Activated CD8-positive, alpha-beta memory T cell treated with anti-CD3 and anti-CD28 coated beads, Interleukin-2, amount 50 U/mL, for 4 hours (primary cell): ENCODE measurements at places on chromosomes 6 and 20.

- no peak for DNase-seq
Measured at GRCh38 chr20:52971498-52972189, 514 bp upstream of the TSHZ2 start.

DNA sequence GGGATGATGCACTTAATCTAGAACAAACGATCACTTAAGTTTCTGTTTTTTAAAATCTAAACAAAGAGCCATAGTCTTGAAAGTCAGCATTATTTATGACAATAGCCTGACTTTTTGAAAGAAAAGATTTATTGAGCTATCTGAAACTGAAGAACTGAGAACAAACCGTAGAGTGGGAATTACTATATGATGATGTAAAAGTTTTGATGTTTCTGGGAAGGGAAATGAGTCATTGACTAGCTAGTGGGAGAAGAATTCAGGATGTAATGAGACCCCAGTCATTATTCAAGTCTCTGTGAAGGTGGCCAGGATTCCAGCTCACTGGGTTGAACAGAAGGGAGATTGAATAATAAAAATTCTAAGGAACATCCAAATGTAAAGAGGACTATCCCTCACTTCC, 83.4 kb upstream of the FABP7 start:
- no peak for DNase-seq

GRCh38 chr6:122694075-122694474, 83.9 kb downstream of the PKIB start:
- DNase-seq, result no peak

GRCh38 chr6:101578306-101578705, 184.8 kb downstream of the GRIK2 start:
- no peak for DNase-seq

- DNase-seq, result no peak
Measured at GRCh38 chr6:165568326-165568725, 94.7 kb downstream of the PDE10A start.

DNA sequence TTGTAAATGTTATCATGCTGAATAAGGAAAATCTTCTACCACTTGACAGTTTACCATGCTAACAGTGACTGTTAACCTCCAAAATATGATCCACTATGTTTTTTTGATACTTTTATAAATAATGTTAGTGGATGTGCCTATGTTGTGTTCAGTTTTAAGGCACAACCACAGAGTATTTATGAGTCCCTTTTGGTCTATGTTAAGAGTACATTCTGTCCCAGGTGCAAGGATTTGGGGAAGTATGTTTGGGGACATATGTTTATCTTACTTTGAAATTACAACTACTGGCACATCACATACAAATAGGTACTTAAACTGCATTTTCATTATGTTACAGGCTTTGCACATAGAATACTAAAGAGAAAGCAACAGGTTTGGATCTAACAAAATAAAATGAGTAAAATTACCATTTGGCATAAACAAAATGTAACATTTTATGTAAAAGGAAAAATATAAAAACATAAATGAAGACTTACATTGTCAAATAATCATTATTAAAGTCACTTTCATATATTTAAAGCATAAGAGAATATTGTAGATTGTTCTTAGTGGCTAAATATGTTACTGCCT, 71.2 kb downstream of the SESN1 start:
- no peak for DNase-seq

GRCh38 chr6:135411339-135411738, 86.2 kb downstream of the AHI1 start:
- DNase-seq, result no peak

DNA sequence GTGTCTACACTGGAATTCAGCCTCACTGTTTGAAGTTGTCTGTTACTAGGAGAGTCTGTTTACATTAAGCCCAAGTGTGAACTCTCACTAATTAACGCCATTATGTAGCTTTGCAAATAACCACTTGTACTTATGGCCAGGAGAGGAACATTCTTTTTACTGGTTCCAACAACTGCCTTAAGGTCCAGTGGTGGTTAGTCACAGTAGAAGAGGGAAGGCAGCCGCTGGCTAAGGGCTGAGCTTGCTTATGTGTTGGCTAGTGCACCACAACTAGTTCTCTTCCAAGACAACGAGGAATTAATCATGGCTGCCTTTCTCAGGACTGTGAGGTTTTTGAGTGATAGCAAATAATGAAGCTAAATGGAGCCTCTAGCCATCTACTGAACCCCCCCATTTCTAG, 14.9 kb upstream of the SLC22A23 start:
- DNase-seq, result no peak

DNA sequence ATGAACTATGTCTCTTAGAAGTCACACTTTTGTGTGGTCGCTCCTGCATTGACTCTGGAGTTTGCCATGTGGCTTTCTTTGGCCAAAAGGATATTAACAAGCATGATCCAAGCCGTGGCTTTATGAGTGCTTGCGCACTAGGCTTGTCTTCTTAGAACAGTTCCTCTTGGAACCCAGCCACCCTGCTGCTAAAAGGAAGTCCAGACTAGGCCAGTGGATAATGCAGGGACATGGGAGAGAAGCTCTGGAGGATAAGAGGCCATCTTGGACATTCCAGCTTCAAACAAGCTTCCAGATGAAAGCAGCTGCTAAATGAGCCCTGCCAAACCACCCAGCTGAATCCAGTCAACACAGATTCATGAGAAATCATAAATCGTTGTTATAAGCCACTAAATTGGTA, 346.4 kb downstream of the CDC5L start:
- no peak for DNase-seq

DNA sequence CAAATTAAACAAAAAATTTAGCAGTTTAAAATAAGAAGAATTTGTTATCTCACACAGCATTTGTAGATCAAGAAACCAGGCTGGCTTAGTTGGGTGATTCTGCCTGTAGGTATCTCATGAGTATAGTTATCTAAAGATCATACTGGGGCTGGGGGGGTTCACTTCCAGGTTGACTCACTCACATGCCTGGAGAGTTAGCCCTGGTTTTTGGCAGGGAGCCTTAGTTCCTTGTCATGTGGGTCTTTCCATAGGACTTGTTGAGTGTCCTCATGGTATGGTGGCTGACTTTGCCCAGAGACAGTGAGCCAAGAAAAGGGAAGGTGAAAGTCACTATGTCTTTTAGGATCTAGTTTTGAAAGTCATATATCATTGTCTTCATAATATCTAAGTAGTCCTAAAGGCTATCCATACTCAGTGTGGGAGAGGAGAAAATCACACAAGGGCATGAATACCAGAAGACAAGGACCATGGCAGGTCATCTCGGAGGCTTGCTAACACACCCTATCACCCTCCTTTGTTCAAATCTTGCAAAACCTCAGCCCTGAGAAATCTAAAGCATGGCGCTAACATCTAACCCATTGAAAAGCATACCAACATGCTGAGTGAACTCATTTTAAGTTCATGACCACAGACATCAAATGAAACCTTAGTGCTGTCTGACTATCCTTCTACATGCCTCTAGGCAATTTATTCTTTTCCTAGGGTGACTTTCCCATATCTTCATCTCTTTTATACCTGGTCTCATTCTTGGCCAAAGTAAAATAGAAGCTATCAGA, 39.2 kb downstream of the CYP24A1 start:
- DNase-seq, result no peak
